ENCODE measurements at places on chromosomes 4 and X. TPM values are rescaled to one million over a fixed set of nuclear protein-coding genes. Genes with fewer than 3 reads are reported as not detected.

DNA sequence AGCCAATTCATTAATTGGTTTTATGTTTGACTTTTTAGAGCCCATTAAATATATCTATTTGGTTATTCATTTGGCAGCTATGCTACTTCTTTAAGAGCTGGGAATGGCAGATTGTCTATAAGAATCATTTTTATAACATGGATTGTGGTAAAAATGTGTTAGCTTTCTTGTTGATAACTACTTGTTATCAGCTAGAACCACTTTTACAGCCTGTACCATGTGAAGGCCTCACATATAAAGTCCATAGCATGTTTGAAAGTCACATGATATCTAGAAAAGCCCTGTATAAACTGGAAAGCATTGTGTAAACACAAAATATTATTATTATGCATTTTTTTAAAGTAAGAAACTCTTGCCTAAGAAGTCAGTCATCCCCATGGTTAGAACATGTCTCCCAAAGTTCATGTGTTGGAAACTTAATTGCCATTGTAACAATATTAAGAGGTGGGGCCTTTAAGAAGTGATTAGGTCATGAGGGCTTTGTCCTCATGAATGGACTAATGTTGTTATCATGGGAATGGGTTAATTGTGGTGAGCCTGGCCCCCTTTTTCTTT, 110.9 kb upstream of the BMP2K start:
- H3K4me1 ChIP-seq: peaks cover 5% of the 10 kb centered on the region
- no peak for DNase-seq
- H3K4me3 ChIP-seq: no peak overlapping the region
- H3K36me3 ChIP-seq: no peaks in the 10 kb centered on the region
- no peak overlapping the region for H3K27ac ChIP-seq

GRCh38 chr4:136651932-136652331, 880.4 kb downstream of the PCDH18 start:
- no peak overlapping the region for H3K4me3 ChIP-seq
- no peaks in the 10 kb centered on the region for H3K4me1 ChIP-seq
- no peaks in the 10 kb centered on the region for H3K27me3 ChIP-seq
- DNase-seq: peak; percentile 27

SLIT2 gene
- 12.6 TPM for total RNA-seq

OTUD5 gene
- total RNA-seq: 33.0 TPM

DNA sequence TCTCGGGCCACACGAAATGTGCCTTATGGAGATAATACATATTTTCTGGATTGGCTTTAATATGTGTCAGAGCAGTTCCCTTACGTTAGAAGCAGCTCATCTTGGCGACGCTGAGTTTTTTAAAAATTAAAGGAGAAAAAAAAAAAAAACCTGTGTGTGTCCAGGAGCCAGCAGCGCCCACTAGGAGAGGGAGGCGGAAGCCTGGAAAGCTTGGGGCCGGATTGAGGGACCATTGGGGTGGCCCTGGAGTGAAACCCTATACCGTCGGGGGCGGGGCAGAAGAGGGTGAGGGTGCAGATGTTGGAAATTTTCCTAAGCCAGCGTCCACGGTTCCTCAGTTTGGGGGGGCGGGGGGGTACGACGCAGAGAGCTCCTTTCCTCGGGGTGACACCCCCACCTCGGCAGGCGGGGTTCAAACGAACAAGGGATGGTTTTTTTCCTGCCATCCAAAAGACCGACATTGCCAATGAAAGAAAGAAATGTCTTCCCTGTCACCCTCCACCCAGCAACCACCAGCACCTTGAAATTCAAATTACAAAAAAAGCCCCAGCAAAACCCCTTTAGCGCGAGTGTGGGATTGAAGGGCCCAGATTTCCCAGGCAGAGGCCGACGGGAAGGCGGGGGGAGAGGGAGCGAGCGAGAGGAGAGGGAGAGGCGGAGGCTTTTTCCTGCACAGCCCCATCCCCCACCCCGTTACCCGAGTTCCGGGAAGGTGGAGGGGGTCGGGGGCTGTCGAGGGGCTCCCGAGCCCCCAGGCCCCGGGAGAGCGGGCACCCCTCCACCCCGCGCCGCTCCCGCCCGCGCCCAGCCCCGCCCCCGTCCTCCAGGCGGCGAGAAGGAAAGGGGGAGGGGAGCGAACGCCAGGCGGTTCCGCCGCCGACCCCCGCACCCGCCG, 859 bp downstream of the SMARCA1 start:
- no peaks in the 10 kb centered on the region for H3K36me3 ChIP-seq
- no peaks in the 10 kb centered on the region for H3K27me3 ChIP-seq
- H3K4me1 ChIP-seq: no peaks in the 10 kb centered on the region
- H3K4me3 ChIP-seq: peak overlapping the region; percentile 73
- peak overlapping the region; percentile 47 for H3K27ac ChIP-seq
- DNase-seq: peak; percentile 69

DNA sequence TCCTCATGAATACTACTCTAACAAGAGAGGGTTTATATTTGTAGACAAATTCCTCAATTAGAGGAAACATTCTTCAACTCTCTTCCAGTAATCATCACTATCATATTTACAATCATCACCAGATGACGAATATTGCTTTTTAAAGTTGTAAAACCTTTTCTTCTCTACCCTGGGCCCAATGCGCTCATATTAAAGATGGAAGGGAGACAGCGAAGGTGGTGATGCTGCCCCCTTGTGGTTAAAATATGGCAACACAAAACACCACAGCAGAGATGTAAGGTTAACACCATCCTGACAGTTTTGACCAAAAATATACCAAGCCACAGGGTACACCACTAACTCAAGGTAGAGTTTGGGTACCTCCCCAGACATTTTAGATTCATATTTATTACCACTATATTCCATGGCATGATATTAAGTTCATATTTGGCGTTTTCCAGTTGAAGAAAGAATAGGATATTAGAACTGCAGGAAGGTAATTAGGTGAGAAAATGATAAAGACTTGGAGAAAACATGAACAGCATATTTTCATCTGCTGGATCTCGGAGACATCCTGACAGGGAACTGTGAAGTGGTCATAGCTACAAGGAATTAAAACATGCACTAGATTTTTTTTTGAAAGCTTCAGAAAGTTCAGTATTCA, 72.8 kb downstream of the SLC9A7 start:
- H3K36me3 ChIP-seq: no peaks in the 10 kb centered on the region
- no peak overlapping the region for H3K4me3 ChIP-seq
- no peaks in the 10 kb centered on the region for H3K4me1 ChIP-seq
- peak; percentile 52 for DNase-seq

DNA sequence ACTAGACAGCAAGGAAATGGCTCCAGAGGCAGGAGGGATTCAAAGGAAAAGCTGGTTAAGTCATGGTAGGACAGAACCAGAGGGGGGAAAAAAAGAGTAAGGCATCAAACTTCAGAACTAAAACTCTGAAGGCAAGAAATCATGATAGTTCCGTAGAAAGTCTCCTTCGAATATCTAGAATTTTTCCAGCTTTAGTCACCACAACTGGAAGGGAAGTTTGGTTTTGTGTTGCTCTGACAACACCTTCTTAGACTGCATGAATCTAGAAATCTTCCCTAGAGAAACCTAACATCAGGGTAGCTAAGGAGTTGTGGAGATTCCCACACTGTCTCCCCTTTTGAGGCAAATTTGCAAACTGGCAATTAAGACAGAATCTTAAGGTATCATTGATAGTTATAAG, 33.7 kb downstream of the AMMECR1 start:
- DNase-seq: peak; percentile 87
- no peak overlapping the region for H3K4me3 ChIP-seq
- H3K36me3 ChIP-seq: no peaks in the 10 kb centered on the region
- H3K4me1 ChIP-seq: peaks cover 17% of the 10 kb centered on the region

- no peak for DNase-seq
- no peaks in the 10 kb centered on the region for H3K36me3 ChIP-seq
- no peaks in the 10 kb centered on the region for H3K27me3 ChIP-seq
- H3K4me3 ChIP-seq: no peak overlapping the region
Measured at GRCh38 chr4:173061160-173061559, 107.5 kb upstream of the GALNT7 start.

GRCh38 chrX:41180194-41180908, 95.1 kb downstream of the USP9X start:
- no peaks in the 10 kb centered on the region for H3K4me1 ChIP-seq
- peak; percentile 70 for DNase-seq
- H3K36me3 ChIP-seq: no peaks in the 10 kb centered on the region
- H3K4me3 ChIP-seq: no peak overlapping the region

DNA sequence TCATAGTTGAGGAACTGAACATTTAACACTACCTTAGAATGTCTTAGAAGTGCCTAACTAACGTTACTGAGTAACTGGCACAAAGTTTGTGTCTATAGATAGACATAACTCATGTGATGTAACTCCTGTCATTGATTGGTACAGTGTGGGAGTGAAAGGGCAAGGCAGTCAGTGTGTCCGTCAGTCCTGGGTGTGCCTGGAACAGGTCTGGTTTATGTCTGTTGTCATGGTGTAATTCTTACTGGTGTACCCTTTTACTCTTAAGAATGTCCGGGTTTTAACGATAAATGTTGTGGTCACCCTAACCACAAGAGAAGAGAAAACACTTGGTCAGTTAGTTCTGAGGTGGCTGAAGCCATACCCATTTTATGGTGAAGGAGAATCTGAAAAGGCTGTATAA, 93.1 kb upstream of the ESX1 start:
- H3K27me3 ChIP-seq: no peaks in the 10 kb centered on the region
- H3K27ac ChIP-seq: no peak overlapping the region
- H3K4me1 ChIP-seq: no peaks in the 10 kb centered on the region
- no peaks in the 10 kb centered on the region for H3K36me3 ChIP-seq
- H3K4me3 ChIP-seq: no peak overlapping the region

- DNase-seq: no peak
- no peak overlapping the region for H3K27ac ChIP-seq
- no peak overlapping the region for H3K4me3 ChIP-seq
Measured at GRCh38 chrX:124862301-124862700, 457.4 kb upstream of the TEX13C start.

GRCh38 chr4:2991243-2991642, 27.9 kb downstream of the GRK4 start:
- no peak overlapping the region for H3K4me3 ChIP-seq
- H3K27ac ChIP-seq: no peak overlapping the region
- DNase-seq: no peak

DNA sequence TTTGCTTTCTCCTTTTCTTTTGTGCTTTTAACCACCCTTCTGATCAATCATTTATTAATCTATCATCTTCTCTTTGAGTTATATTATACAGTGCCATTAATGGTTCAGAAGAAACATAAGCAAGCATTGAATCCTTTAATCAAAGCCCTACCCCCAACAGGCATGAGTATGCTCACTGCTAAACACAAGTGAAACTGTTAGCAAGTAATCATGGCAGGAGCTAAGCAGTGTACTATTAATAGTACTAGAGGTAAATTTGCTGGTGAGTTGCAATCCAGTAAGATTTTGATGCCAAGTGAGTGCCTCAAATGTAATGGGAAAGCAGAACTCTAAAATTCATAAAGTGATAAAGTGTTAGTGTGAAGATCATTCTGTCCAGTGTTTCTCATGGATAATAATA, 57.2 kb downstream of the FNIP2 start:
- no peaks in the 10 kb centered on the region for H3K27me3 ChIP-seq
- no peak overlapping the region for H3K4me3 ChIP-seq
- H3K4me1 ChIP-seq: peaks cover 7% of the 10 kb centered on the region
- H3K36me3 ChIP-seq: no peaks in the 10 kb centered on the region
- no peak for DNase-seq

Measured in fibroblast of lung (primary cell).